ENCODE measurements at places on chromosomes 3 and 15.

DNA sequence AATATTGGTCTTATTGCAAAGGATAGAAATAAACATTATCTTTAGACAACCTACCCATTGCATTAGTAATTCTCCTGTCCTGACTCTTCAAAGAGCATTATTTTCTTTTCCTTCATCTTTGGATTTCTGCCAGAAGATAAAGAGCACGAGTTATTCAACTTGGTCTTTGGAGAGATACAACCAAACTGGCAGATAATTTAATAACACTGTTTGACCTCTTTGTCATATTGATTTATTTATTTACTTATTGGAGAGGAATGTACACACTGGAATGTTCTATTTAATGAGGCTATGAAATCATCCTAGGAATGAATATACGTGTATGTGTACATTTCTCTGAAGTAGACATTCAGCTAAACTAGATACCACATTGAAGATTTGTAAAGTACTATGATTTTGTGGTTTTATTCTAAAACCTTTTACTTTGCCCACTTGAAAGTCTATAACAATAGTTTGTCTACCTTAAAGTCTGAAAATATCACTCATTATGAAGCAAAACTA, 462.1 kb downstream of the C3orf38 start:
- DNase-seq, result no peak

DNA sequence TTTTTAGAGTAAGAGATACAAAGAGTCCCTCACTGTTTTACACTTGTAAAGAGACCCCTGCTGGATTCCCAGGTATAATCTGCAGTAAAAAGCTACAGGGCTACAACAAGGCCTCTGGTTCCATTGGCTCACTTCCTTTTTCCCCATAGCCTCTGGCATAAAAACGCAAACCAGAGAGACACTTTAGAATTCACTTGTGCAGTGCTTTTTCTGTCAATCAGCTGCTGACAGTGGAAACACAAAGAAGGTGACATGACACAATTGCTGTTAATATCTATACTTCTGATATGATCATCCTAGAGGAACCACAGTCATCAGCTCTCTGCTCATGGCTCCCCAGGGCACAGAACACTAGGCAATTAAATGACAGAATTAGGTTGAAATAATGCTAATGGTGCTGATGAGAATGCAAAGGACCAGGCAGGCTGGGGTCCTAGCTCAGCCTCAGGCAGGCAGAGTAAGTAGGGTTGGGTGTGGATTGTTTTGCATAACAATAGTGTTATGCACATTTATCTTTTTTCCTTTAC, 667.9 kb upstream of the CFAP20DC start:
- DNase-seq, result no peak

DNA sequence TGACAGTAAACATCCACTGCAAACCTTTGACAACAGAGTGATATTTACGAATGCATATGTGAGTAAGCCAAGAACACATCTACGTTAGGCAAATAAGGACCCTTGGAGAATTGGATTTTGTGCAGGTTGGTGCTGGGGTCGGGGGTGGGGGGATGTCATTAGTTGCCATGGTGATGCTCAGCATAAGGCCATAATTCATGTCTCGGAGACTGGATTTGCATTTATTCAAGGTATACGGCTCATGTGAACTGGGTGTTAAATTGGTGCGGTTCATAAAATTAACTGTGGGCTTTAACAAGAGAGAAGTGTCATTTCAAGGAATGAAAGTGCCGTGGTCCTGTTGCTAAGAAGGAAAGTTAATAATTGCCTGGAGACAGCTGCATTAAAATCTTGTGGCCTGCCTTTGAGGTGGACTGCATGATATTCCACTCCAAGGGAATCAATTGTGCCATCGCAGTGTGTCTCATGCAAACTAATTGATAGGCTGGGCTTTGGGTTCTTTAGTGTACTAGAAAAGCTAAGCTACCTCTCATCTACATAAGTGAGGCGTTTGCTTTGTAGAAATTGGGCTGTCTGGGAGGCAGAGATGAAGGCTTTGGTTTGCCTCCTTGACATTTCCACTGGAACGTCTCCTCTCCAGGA, 228.9 kb upstream of the FEZF2 start:
- no peak for DNase-seq

DNA sequence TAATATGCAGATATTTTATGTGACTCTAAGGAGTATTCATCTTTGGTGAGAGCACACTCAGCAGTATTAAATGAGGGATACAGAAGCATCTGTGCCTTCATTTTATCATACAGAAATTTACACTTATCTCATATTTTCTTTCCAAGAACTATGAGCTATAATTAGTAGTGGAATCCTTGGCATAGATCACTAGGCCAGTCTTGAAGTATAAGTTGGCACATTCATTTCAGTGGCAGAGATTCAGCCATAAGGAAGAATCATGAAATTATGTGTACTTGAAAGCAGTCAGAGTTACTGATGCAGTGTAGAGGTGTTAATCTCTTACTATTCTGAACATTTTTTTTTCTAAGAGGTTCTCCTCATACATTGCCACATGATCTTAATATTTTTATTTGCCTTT, 393.6 kb upstream of the GOLIM4 start:
- DNase-seq, result no peak

- no peak for DNase-seq
These were observed 56.9 kb downstream of the CEP152 start for GRCh38 chr15:48754011-48754410.

GRCh38 chr15:36605604-36606263, 26.3 kb downstream of the CDIN1 start:
- no peak for DNase-seq

DNA sequence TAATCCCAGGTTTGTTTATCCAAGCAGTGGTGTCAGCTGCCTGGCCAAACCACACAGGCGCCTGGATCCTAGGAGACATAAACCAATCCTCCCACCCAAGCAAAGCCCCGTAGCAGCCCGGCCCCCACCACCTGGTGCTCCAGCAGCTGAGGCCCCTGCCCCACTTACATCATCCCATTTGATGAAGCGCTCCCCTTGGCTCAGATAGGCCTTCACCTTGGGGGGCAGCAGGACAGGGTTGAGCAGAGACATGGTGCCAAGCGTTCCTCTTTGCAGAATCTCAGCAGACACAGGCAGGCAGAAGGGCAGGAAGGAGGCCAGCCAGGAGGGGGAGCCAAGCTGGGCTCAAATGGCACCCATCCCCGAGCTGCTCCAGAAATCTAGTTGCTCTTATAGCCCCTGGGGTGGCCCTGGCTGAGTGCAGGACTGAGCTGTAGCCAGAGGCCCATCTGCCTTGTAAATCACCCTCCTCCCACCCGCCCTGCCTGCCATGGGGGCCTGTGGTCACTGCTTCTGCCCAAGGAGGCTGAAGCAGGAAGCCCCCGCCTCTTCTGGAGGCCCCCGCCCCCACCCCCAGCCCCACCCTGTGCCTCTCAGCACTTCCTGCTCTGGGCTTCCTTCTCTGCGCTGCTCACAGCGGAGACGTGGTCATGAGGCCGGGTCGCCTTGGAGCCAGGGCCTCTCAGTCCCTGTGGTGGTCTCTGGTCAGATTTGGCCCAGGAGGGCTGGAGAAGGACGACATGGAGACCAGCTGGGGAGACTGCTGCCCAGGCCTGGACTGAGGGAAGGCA, at the start of gene PLCB2:
Gene PLCB2 (minus strand): TSS at position 515 of the 791 bp plus-strand sequence. CDS start 263 bp downstream, at position 252.
- peak; percentile 59 for DNase-seq

DNA sequence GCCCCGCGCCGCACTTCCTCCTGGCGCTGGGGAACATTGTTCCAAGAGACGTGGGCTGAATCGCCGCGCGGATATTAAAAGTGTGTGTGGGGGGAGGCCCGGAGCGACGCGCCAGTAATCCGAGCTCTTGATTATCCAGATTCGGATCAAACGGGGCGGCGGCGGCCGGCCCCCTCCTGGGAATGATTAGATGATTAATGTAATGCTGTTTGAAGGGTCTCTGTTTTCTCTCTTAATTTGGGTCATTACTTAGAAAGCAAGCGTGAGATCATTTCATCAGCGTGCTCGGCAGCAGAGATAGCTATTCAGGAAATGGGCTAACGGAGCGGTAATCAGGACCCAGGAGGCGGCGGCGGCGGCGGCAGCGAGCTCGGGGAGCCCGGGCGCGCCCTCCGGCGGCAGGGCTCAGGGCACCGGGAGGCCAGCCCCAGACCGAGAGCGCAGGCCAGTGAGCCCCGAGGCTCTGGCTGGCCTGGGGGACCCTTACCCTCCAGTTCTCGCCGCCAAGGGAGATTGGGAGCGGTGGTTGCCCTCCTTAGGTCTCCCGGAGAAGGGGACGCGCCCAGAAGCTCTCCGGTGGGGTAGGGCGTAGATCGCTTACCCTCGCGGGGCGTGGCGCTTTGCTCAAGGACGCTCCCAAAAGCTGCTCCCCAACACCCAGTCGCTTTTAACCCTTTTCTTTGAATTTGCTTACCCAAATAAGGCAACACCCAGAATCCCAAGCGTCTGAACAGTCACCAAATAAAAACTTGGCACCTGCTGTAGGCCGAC, 4.5 kb downstream of the FEZF2 start:
- no peak for DNase-seq

- DNase-seq, result no peak
These were observed 13.0 kb downstream of the PLD1 start for GRCh38 chr3:171797265-171797679.

DNA sequence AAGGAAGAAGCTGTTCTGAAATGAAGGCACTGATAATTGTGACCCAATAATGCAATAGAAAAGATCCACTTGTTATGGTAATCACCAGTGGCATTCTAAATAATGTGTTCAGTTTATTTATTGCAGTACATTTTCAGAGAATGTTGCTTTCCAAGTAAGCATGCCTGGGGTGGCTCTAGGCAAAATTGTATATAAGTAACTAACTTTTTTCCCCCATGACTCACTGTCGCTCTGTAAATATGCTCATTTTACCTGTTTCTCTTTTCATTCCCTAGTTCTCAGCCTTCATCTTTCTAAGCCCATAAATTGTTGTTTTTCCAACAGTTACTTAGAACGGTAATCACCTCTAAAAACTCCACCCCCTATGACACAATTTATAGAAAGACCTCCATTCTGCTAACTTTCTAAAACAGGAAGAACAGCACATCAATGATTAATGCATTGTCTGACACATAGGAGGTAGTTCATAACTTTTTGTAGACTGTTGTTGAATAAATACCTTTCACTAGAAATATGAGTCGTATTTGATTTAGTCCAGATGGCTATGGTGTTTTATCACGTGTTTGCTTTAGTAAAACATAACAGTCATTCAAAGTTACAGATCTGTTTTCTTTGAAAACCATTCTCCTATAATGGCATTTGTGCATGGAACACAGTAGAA, 143.1 kb downstream of the LSAMP start:
- no peak for DNase-seq

DNA sequence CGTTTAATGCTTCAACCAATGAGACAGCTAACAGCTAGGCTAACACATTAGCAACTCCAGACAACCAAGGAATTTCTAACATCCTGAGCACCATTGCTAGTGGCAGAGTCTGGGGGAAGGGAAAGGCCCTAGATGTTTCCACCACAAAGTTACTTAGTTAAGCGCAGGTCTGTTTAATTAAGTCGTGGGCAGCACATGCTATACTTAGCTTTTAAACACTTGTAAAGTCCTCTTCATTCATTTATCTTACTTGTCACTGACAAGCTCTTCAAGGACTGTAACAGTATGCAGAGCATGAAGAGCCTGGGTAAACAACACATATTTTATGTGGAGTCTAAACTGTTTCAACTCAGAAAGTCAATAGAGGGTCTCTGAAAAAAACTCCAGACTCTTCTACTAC, 221.1 kb upstream of the WNT5A start:
- no peak for DNase-seq

DNA sequence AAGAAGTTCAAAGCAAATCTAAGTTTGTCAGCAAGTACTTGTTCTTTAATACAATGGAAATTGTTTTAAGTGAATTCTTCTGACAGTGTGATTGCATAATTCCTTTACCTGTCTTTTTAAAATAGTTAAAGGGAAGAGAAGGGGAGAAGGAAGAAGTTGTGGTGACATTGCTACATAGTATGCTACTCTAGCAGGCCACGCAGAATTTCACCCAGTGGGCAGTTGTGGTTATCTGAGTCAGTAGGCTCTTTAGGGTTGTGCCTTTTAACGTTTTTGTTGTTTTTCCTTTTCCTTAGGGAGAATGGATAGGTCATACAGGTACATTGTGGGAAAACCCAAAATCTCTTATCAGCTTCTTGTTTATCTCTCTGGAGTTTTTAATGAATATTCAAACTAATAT, 40.4 kb downstream of the KIF15 start:
- no peak for DNase-seq

- DNase-seq, result no peak
These were observed 238.3 kb upstream of the TRIM42 start for GRCh38 chr3:140439527-140439926.

DNA sequence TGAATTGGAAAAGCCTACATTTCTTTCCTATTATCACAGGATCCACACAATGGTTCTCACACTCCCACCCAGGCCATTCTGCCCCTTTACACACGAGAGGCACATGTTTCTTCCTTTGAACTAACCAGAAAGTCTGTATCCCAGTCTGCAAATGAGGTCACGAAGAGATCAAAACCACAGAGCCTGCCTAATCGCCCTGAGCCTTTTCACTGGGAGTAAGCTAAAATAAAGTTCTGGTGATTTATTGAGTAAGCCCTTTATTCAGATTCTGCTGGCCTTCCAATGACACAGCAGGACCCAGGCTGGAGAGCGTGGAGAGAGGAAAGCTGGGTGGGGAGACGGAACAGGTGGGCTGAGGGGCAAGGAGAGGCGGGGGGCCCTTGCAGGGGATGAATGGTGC, 78.7 kb downstream of the ATP1B3 start:
- no peak for DNase-seq

DNA sequence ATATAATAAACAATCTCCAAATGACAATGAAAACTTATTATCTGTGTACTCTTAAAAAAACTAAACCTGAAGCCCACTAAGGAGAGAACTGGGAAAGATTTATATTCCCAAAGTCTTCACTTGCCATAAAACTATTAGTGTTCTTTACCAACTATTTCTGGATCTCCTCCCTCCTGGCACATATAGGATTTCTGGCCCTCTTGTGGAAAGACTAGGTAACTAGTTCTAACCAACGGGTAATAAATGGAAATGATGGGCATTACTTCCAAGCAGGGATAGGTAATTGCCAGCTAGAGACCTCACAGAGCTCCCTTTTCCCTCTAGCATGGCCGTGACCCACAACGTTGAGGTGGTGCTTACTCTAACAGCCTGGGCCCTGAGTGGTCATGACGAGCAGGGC, 110.1 kb downstream of the DNAH12 start:
- no peak for DNase-seq

DNA sequence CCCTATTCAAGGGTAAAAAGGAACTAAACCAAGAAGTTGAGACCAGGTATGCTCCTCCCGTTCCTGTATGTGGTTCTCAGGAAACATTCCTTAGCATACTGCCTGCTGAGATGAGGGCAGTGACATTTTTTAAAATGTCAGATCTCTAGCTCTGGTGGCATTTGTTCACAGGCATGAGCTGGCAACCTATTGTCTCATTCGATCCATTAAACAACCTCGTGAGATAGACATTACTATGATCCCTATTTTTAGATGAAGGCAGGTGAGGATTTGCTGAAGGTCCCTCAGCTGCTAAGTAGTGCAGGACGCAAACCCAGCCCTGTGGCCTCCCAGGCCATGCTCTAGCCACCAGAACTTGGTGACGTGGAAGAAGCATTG, 74.9 kb downstream of the SIDT1 start:
- DNase-seq, result no peak

DNA sequence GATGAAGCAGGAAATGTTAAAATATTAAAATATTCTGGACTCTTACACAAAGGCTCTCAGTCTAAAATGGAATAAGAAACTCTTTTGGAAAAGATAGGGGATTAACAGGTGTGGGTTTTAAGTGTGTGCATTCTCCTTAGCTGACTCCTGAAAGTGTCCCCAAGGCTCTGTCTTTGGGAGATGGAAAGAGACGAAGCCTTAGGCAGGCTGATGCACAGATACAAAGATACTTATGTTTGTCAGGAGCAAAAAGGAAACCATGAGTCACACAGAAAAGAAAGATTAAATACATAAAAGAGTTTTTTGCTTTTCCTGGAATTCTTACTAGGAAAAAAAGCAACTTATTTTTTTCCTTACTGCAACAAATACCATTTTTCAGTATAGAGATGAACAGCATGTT, 23.8 kb upstream of the ABI3BP start:
- no peak for DNase-seq

All from activated CD4-positive, alpha-beta T cell treated with anti-CD3 and anti-CD28 coated beads for 1 hour (primary cell).